ENCODE measurements at places on chromosomes 11 and 22.

- peaks cover 14% of the 10 kb centered on the region for H3K27me3 ChIP-seq
- no peak for DNase-seq
- H3K4me3 ChIP-seq, result peak overlapping the region; percentile 84
- H3K27ac ChIP-seq, result no peak overlapping the region
- peaks cover 14% of the 10 kb centered on the region for H3K36me3 ChIP-seq
These were observed 2.2 kb downstream of the PNPLA2 start for GRCh38 chr11:820655-821511.

DNA sequence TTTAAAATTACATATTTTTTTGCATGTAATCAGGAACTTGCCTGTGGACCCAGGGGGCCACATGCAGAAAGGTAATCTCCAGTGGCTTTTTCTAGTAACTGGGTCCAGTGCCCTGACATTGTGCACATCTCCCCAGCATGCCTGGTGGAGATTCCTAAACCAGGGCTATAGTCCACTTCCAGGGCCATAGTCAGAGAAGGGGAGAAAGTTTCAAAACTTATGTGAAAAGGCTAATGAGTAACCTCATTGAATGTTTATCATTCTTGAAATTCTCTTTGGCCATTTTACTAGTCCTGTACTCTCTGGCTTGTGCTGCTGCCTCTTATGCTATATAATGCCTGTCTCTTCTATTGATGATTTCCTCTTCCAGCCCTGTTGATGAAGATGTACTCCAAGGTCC is 47.8 kb downstream of the BARX2 start:
- no peak overlapping the region for H3K4me3 ChIP-seq
- H3K27ac ChIP-seq, result no peak overlapping the region
- H3K4me1 ChIP-seq, result peaks cover 31% of the 10 kb centered on the region
- H3K27me3 ChIP-seq, result peaks cover 8% of the 10 kb centered on the region
- DNase-seq, result no peak

DNA sequence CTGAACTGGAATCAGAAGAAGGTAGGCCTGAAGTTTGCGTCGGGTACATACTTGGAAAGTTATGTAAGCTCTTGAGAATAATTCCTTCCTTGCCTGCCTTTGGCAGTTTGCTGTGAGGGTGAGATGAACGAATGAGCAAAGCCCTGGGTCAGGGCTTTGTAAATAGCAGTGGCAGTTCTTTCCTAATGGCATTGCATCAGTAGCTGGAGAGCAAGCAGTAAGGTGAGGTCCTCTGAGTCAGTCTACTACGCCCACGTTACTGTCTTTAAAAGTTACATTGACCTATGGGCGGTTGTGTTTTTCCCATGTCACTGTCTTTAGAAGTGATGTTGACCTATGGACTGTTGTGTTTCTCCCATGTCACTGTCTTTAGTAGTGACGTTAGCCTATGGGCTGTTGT is 179.1 kb upstream of the E2F8 start:
- no peak overlapping the region for H3K27ac ChIP-seq
- peaks cover 20% of the 10 kb centered on the region for H3K4me1 ChIP-seq
- H3K4me3 ChIP-seq, result no peak overlapping the region
- no peak for DNase-seq
- H3K27me3 ChIP-seq, result peaks cover 10% of the 10 kb centered on the region

DNA sequence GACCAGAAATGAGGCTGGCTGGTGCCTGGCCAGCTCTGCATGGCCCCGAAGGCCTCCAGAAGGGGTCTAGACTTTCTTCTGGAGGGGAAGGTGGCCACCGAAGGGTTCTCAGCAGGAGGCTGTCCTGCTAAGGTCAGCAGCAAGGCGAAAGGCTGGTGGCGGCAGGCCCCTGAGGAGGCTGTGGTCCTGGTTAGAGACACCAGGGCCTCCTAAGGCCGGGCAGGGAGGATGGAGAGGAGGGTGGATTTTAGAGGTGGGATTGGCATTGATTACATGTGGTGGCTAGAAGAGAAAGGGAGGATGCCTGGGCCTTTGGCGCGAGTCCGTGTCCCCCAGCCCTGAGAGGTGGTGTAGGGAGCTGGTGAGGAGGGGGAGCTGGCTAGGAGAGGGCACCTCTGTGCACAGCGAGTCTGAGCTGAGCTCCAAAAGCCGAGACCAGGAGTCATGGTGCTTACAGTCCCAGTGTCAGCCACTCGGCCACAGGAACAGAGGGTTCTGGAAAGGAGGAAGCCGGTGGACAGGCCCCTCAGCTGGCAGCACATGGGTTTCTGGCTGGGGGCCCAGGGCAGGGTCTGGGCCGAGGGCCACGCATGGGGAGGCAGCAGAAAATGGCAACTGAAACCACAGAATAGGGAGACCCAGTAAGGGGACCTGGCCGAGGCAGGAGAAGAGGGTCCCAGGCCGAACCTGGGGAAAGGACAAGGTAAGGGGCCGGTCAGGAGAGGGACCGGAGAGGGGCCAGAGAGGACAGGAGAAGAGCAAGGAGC is 2.5 kb downstream of the FERMT3 start:
- peak overlapping the region; percentile 61 for H3K27ac ChIP-seq
- DNase-seq, result no peak
- H3K4me3 ChIP-seq, result no peak overlapping the region
- no peaks in the 10 kb centered on the region for H3K27me3 ChIP-seq
- H3K36me3 ChIP-seq, result peaks cover 23% of the 10 kb centered on the region
- H3K4me1 ChIP-seq, result peaks cover 35% of the 10 kb centered on the region

- peaks cover 25% of the 10 kb centered on the region for H3K4me1 ChIP-seq
- DNase-seq, result no peak
- H3K27ac ChIP-seq, result no peak overlapping the region
- H3K27me3 ChIP-seq, result no peaks in the 10 kb centered on the region
- peaks cover 21% of the 10 kb centered on the region for H3K36me3 ChIP-seq
These were observed 9.2 kb downstream of the FADD start for GRCh38 chr11:70212227-70212811.

GRCh38 chr22:46962406-46962805 is 200.0 kb downstream of the TBC1D22A start:
- no peak for DNase-seq
- H3K4me3 ChIP-seq, result no peak overlapping the region
- H3K36me3 ChIP-seq, result no peaks in the 10 kb centered on the region
- peaks cover 4% of the 10 kb centered on the region for H3K27me3 ChIP-seq
- H3K27ac ChIP-seq, result no peak overlapping the region

- peaks cover 3% of the 10 kb centered on the region for H3K36me3 ChIP-seq
- H3K4me1 ChIP-seq, result peaks cover 16% of the 10 kb centered on the region
- H3K4me3 ChIP-seq, result no peak overlapping the region
- no peak overlapping the region for H3K27ac ChIP-seq
These were observed 16.2 kb downstream of the OTOG start for GRCh38 chr11:17563231-17563646.

DNA sequence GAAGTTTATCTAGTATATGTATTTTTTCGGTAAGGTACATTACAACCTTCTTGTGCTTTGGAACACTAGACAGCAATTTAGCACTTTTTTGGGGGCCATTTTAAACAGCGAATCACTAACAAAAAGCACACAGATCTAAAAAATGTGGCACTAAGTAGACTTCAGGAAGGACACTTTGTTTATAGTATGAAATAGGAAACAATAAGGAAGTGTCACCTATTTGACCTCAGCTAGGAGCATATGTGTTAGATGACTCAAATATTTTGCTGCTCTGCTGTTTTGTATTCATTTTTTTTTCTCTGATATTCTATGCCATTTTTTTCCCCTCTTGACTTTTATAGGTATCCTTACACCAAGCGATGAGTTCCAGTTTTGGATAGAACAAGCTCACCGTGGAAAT is 5.6 kb downstream of the DYNC2H1 start:
- no peak overlapping the region for H3K4me3 ChIP-seq
- peaks cover 39% of the 10 kb centered on the region for H3K36me3 ChIP-seq
- H3K27ac ChIP-seq, result no peak overlapping the region
- peaks cover 30% of the 10 kb centered on the region for H3K4me1 ChIP-seq

- peaks cover 26% of the 10 kb centered on the region for H3K4me1 ChIP-seq
- H3K27ac ChIP-seq, result no peak overlapping the region
- DNase-seq, result peak; percentile 1
- H3K36me3 ChIP-seq, result no peaks in the 10 kb centered on the region
These were observed 30.9 kb downstream of the OSBPL5 start for GRCh38 chr11:3134218-3134621.

DNA sequence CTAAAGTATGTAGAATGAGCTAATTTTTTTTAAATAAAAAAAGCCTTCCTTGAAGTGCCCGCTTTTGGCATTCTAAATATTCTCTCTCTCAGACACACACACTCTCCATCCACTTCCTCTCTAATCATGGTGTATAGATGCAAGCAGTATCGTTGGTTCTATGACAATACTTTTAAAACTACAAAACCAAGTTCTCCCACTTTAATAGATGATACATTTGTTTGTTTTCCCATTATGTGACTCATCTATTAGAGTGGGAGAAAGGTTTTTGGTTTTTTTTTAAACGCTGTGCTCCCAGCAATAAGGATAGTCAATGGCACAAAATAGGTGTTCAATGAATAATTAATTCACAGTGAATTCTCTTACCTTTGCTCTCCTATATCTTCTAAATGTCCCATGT is 44.6 kb downstream of the FZD4 start:
- peaks cover 62% of the 10 kb centered on the region for H3K36me3 ChIP-seq
- no peak overlapping the region for H3K4me3 ChIP-seq
- peaks cover 12% of the 10 kb centered on the region for H3K27me3 ChIP-seq

GRCh38 chr22:35333220-35333619 is 33.5 kb downstream of the TOM1 start:
- H3K4me1 ChIP-seq, result peaks cover 24% of the 10 kb centered on the region
- no peak for DNase-seq
- no peak overlapping the region for H3K27ac ChIP-seq
- H3K36me3 ChIP-seq, result peaks cover 21% of the 10 kb centered on the region
- no peak overlapping the region for H3K4me3 ChIP-seq
- H3K27me3 ChIP-seq, result no peaks in the 10 kb centered on the region

DNA sequence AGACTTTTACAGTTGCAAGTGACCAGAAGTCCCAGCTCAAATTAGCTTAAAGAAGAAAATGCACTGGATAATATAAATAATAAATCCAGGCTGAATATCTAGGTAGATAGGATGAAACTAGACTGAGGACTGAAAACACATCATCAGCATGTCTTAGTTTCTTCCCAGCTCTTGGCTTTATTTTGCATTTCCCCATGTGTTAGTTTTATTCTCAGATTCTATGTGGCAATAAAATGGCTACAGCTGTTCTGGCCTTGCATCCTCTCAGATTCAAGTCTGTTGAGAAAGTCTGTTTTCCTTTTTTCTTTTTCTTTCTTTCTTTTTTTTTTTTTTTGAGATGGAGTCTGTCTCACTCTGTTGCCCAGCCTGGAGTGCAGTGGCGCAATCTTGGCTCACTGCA is 22.6 kb upstream of the CAT start:
- no peak overlapping the region for H3K27ac ChIP-seq
- no peak overlapping the region for H3K4me3 ChIP-seq
- H3K36me3 ChIP-seq, result no peaks in the 10 kb centered on the region
- peaks cover 6% of the 10 kb centered on the region for H3K4me1 ChIP-seq
- peaks cover 20% of the 10 kb centered on the region for H3K27me3 ChIP-seq

GRCh38 chr22:26781596-26781995 is 124.2 kb downstream of the MIAT start:
- peaks cover 29% of the 10 kb centered on the region for H3K36me3 ChIP-seq
- H3K27me3 ChIP-seq, result peaks cover 10% of the 10 kb centered on the region
- H3K27ac ChIP-seq, result no peak overlapping the region
- peaks cover 68% of the 10 kb centered on the region for H3K4me1 ChIP-seq

DNA sequence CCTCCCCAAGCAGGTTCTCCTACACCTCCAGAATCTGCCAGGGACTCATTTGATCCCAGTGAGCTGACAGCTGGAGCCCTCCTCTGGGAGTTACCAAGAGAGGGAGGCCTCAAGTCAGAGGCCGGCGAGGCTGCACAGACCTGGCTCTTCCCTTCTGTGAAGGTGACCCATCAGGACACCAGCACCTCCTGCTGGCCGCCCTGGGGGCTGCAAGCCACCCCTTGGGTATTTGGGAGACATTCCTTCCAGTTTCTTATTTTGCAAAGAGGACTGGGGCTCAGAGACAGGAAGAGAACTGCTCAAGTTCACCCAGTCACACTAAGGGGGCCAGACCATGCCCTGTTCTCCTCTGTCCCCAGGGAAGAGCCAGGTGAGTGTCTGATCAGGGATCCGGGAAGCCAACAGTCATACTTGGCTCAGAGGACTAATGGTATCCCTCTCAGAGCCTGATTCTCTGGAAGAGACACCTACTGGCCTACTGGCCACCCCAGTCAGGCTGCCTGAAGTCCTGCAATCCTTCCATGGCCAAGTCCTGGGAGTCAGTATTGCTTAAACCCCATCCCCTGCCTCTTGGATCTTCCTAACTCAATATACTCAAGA is 40.5 kb upstream of the RIC3 start:
- peaks cover 25% of the 10 kb centered on the region for H3K4me1 ChIP-seq
- no peak overlapping the region for H3K27ac ChIP-seq

GRCh38 chr11:112518371-112518770 is 257.7 kb upstream of the PLET1 start:
- H3K27me3 ChIP-seq, result peaks cover 12% of the 10 kb centered on the region
- no peaks in the 10 kb centered on the region for H3K36me3 ChIP-seq
- H3K27ac ChIP-seq, result no peak overlapping the region

DNA sequence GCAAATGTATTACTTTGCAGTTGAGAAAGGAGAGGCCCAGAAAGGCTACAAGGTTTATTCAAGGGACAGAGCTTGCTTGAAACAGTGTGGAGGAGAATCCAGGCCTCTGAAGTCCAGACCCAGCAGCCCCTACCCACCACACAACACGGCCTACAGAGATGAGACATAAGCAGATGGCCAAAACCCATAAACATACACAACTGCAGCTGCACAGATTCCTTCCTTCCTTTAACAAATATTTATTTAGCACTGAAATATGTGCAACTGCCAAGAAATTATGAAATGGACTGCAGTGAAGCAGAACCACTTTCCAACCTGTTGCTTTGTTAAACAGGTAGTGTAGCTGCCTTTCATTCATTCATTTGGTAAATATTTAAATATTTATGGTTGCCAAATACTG is 122.3 kb downstream of the SPATA19 start:
- H3K4me1 ChIP-seq, result peaks cover 7% of the 10 kb centered on the region
- H3K36me3 ChIP-seq, result no peaks in the 10 kb centered on the region
- H3K4me3 ChIP-seq, result no peak overlapping the region
- H3K27ac ChIP-seq, result no peak overlapping the region
- H3K27me3 ChIP-seq, result peaks cover 2% of the 10 kb centered on the region

- H3K36me3 ChIP-seq, result no peaks in the 10 kb centered on the region
- H3K27me3 ChIP-seq, result peaks cover 14% of the 10 kb centered on the region
- DNase-seq, result no peak
These were observed 10.7 kb downstream of the SLCO2B1 start for GRCh38 chr11:75161506-75162095.

DNA sequence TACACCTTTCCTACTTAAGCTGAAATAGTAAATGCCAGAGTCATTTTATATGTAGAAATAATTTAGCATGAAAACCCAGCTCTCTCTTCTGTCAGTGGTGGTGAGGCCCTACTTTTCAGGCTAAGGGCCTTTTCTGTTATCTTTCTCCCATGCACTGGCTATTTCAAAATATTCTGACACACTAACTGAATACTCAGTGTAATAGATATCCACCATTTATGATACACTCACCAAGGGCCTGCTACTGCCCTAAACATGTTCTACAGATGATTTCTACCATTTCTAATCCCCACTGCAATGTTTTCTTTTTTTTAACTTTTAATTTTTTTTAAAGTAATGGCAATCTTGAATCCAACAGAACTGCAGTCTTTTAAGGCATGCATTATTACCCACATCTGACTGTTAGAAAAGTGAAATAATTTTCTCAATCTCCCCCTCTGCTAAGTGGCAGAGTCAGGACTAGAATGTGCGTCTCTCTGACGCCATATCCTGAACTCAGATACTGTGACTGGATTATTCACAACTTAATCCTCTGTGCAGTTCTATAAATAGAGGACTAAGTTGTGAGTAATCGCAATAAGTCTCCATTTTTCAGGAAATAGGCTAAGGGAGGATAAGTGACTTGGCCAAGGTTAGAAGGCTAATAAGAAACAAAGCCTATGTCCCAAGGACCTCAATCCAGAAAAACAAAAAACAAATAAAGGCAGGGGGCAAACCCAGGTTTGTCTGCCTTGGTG is 44.0 kb downstream of the GRAMD1B start:
- H3K27ac ChIP-seq, result no peak overlapping the region
- peaks cover 3% of the 10 kb centered on the region for H3K27me3 ChIP-seq
- H3K36me3 ChIP-seq, result no peaks in the 10 kb centered on the region

Data from nephron progenitor cell (in vitro differentiated cells).